NCI-H1092 (cell line): ENCODE measurements at places on chromosomes 2 and 18.
A peak's percentile ranks its signal among the peaks of the same experiment; 100 is the strongest.

DNA sequence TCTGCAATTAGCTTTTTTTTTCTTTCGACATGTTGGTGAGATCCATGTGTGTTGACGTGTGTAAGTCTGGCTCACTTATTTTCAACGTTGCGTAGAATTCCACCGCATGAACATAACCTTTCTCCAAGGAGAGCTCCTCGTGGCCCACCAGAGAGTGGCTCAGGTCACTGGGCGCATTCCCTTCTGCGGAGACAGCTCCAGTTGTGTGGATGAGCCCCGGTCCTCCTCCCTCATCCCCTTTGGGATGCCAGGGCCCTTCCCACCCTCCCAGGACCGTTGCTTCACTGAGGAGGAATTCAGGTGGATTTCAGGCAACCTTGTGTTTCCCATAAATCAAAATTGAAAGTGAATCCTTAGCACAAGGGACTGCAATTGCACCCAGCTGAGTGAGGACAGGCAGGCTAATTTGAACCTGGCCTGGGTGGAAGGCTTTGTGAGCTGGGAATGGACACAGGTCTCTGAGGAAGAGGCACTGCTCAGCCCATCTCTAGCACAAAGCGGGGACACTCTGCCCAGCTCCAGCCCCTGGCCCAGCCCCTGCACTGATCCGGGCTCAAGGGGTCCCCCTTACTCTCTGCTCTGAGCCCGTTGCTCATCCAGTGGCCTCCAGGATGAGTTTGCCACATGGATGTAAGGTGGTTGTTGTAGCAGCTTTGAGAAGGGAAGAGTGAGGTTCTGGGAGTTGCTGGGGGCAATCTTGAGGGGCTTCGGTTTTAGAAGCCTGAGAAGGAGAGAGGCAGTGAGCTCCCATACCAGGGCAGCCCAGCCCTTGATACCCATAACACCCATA, 57.8 kb upstream of the HAAO start:
- no peak for DNase-seq

- DNase-seq: no peak
Measured at GRCh38 chr18:11518788-11519685, 90.4 kb upstream of the SLC35G4 start.

DNA sequence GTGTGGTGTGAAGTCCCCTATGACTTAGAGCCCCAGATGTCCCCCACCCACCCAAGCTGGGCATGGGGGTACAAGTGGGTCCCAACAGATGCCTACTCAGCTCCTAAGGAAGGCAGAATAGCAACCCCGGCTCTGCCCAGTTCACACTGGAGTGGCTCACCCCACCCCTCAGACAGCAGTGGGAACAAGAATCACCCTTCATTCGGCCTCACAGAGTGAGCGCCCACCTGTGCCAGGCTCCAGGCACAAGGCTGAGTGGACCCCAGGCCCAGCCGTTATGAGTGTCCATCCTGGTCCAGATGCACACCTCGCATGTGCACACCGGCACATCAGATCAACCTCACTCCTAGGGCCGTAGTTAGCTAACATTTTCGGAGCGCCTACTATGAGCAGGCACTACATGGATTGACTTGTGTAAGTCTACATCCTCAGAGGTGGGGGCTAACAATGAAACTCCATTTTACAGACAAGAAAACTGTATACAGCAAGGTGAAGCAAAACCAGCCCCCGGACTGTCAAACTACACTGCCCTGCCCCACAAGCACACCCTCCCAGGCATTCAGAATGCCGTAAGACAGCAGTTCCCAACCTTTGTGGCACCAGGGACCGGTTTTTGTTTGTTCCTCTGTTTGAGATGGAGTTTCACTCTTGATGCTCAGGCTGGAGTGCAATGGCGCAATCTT, 2.8 kb upstream of the ASTL start:
- no peak for DNase-seq

DNA sequence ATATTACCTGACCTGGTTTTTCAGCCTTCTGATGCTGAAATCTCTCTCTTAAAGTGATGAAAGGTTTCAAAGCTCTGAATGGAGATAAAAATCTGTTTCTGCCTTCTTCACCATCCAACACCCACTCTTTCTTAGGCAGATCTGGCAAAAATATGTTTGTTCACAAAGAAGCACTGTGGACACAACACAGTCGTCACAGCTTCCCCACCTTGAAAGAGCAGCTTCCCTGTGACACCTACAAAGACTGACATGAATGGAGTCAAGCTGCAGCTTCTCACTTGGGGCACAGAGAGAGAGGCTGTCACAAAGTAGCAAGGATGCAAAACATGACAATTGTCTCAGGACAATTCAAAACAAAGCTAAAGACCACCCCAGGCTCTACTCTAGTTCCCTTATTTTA, 86.5 kb downstream of the ICOS start:
- no peak for DNase-seq

DNA sequence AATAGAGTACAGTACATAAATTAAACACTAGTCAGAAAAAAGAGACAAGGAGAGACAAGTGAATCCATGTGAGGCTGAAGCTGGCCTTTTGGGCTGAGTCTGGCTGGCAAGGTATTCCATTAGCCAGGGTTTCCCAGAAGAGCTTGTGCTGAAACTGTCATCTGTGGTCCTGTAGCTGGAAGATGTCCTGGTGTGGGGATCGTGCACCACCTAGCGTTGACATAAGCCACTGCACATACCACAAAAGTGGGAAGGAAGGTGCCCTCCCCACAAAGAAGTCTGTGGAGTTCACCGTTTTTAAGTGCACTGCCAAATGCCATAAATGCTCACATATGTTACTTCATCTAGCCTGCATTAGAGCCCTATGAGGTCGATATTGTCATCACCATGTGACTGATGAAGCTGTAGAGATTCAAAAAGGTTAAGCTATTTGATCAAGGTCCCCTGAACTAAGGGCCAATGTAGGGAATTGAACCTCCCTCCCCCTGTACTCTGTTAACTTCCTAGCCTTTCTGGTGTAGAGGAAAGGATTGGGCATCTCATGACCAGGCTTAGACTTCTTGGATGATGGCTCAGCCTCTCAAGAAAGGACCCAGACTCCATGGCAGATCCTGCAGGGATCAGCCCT, 31.9 kb upstream of the GALNT14 start:
- peak; percentile 22 for DNase-seq

- DNase-seq: no peak
Measured at GRCh38 chr18:55477499-55477859, 110.5 kb downstream of the TCF4 start.

DNA sequence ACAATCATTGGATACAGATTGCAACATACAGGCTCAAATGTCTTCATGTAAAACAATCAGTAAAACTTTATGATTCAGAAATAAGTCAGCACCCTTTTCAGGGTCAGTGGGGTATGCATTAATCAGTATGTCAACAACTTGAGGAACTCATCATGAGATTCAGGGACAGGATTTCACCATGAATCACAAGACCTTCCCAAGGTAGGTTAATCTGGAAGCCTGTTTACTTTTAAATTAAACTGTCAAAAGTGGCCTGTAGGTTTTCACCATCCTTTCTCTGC, 104.8 kb downstream of the SP100 start:
- no peak for DNase-seq

GRCh38 chr2:5690718-5691220, 1.4 kb upstream of the SOX11 start:
- no peak for DNase-seq

DNA sequence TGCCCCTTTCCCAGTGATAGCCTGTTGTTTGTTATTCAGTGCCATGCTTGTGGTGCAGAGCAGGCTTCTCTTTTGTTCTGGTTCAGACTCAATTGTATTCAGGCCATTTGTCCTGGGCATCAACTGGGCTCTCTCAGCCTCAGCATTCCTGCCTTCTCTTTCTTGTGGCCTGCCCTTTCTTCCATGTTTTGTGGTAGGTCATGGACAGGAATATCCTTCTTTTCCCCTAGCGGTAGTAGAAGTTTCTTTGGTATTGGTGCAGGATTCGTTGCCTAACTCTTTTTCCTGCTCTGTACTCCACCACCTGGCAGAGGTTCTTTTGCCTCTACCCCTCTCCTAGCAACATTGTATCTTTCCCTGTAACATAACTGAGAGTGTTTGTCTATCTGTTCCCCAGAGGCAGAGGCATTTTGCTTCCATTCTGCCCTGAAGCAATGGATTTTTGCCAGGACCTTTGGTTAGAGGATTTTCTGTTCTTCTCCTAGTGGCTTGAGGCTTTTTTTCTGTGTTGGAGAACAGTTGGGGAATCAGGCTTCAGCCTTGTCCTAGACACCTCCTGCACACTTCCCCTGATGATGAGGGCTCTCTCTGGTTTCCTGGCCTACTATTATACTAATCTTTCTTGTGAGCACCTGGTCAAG, 68.5 kb downstream of the NCOA1 start:
- DNase-seq: no peak

DNA sequence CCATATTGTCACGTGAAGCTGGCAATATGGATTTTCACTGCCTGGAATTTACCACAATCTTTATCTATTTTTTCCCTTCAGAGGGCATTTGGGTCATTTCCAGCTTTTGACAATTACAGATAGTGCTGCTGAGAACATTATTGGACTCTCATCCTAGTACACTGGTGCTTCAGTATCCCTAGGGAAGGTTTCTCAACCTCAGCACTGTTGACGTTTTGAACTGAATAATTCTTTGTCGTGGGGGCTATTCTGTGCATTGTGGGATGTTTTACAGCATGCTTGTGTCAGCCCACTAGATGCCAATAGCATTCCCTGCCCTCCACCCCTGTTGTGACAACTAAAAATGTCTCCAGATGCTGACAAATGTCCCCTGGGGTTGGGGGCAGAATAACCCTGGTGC, 185.7 kb downstream of the TPGS2 start:
- DNase-seq: no peak

DNA sequence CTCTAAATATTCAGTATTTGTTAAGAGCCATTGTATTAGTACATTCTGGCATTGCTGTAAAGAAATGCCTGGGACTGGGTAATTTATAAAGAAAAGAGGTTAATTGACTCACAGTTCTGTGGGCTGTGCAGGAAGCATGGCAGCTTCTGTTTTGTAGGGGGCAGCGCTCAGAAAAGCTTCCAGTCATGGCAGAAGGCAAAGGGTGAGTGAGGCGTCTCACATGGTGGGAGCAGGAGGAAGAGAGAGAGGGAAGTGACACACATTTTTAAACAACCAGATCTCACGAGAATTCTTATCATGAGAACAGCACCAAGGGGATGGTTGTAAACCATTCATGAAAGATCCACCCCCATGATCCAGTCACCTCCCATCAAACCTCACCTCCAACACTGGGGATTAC, 13.8 kb upstream of the CCDC102B start:
- DNase-seq: no peak

DNA sequence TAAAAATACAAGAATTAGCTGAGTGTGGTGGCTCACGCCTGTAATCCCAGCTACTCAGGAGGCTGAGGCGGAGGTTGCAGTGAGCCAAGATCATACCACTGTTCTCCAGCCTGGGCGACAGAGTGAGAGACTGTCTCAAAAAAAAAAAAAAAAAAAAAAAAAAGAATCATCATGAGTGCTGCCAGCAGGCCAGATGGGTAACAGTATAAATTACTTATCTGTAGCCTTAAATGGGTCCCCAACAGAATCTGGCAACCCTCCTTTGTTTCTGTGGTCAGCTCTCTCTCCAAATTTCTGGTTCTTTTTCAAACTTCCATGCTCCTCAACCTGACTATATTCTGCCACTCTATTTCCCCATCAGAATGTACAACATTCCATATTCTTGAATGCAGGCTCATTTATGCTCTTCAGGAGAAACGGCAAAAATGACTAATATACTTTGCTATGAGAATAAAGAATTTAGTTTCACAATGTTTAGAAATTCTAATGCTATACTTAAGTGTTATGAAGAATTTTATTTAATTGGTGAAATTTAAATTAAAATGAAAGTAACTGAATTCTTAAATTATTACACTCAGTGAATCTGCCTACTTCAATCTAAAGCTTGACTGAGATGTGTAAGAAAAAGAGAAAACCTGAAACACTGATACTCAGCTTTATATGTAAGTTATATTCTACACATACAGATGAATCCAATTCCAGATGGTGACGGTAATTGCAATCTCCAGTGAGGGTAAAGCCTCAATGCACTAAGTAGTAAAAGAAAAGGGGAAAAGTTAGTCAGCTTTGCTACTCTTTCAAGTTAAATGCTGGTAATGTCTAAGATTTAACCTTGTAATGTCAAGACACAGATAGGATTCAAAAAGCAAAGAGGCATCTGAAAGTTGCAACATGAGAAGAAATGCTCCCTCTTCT, 24.8 kb downstream of the LPIN2 start:
- no peak for DNase-seq

GRCh38 chr2:196413821-196414274, 225.7 kb upstream of the CCDC150 start:
- DNase-seq: no peak

GRCh38 chr2:236768393-236769140, 198.9 kb downstream of the ACKR3 start:
- DNase-seq: no peak

DNA sequence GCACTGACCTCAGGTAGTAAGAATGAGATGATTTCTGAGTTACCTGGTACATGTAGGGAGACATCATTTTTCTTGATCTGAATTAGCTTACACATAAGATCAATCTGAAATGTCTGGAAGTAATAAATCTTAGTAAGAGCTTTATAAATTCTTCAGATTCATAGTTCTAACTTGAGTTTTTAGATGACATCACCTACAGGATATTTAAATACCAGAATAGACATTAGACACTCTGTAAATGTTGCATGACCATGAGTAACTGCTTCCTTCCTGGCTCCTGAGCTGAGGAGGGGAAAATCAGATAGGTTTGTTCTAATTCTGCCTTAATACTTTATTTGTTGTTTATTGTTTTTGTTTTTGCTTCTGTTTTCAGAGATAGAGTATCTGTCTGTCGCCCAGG, 181.8 kb downstream of the PHLPP1 start:
- DNase-seq: no peak

GRCh38 chr2:216635171-216635570, 2.0 kb downstream of the IGFBP2 start:
- no peak for DNase-seq

DNA sequence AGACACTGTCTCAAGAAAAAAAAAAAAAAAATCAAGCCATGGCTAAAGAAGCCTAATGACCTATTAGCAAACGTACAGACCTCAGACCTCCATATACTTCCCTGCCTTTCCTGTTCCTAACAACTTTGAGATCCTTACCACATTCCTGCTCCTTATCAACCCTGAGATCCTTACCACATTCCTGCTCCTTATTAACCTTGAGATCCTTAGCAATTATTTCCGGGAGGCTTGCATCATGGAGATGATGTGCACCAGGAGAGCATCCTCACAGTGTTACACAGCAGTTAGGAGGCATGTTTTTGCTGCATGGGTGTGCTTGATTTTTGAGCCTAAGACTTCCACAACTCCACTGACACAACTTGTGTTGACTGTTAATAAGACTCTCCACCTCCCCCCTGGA, 54.6 kb upstream of the RASGRP3 start:
- no peak for DNase-seq

DNA sequence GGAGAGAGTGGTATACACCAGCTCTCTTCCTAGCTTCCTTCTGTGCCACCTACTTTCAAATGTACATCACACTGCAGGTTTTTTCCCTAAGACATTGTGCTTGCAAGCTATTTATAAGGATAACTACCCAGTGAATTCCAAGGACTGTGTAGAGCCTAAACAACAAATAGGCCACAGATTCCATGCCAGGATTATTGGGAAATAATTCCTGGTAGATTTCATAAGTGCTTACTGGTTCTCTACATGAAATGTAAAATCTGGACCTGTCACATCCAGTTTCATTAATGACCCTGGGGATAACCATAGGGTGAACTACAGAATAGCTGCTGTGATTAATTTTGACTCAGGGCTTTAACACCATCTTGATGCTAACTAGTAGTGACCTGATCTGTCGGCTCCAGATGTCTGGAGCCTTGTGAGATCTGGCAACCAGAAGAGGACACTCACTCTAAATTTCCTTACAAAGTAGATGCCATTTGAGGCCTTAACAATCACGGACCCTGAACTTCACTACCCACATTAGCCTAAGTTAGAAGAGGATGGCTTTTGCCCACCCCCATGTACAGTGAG, 34.3 kb upstream of the LGALSL start:
- DNase-seq: no peak
